ENCODE measurements at places on chromosomes 13 and 19. TPM values are rescaled to one million over a fixed set of nuclear protein-coding genes. Genes with fewer than 3 reads are reported as not detected.

GRCh38 chr19:33638167-33639034 is 16.6 kb downstream of the CHST8 start:
- H3K4me3 ChIP-seq: no peak overlapping the region
- H3K27me3 ChIP-seq: peaks cover 39% of the 10 kb centered on the region
- DNase-seq: no peak
- H3K27ac ChIP-seq: no peak overlapping the region
- H3K36me3 ChIP-seq: no peaks in the 10 kb centered on the region
- no peaks in the 10 kb centered on the region for H3K4me1 ChIP-seq

GRCh38 chr13:45752510-45752909 is 50.4 kb downstream of the CBY2 start:
- no peak overlapping the region for H3K27ac ChIP-seq
- DNase-seq: no peak
- H3K36me3 ChIP-seq: no peaks in the 10 kb centered on the region

GRCh38 chr13:25172303-25172630 is 179 bp upstream of the AMER2 start:
- peaks cover 84% of the 10 kb centered on the region for H3K27me3 ChIP-seq
- peaks cover 10% of the 10 kb centered on the region for H3K4me1 ChIP-seq
- H3K27ac ChIP-seq: no peak overlapping the region

Gene MISP3
- total RNA-seq: 5.2 TPM
